Transverse colon (tissue), 4 donors: ENCODE measurements at places on chromosomes 13 and 19.

DNA sequence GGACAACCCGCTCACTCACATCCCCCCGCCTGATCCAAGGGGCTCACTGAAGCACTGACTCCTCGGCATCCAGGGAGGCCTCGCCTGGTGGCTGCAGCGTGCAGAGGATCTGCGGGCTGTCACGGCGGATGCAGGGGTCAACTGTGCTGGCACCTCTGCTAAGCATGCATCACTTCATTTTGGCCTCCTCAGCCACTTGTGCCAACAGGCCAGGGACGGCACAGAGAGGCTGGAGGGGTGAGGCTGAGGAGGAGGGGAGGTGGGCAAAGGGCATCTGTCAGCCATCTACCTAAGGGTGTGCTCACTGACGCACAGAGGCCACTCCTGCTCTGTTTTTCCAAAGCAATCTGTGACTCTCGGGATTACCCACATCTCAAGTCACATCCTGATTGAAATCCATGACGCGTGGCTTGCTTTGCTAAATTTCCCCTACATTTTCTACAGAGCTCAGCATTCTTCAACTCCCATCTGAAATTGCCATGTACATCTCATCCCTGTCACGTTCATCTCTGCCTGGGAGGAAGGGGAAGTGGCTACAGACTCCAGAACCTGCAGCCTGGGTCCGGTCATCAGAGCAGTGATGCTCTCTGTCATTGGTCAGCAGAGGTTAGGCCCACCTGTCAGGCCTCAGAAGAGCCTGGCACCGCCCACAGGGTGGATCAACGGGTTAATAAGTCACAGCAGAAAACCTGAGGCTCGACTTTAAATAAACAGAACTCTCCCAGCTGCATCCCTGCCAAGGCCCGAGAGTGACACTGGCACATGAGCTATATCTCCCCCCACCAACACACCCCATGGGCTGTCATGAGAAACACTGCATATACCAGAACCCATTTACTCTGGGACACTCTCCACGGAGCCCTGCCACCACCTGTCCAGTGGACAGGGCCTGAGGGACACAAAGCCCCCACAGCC lies 17.6 kb downstream of the ELL start:
- peak; percentile 77 for DNase-seq

- no peak for DNase-seq
These were observed 487.6 kb downstream of the EFNB2 start for GRCh38 chr13:106047859-106048258.

GRCh38 chr13:26713341-26713740 lies 47.2 kb downstream of the GPR12 start:
- no peak for DNase-seq

DNA sequence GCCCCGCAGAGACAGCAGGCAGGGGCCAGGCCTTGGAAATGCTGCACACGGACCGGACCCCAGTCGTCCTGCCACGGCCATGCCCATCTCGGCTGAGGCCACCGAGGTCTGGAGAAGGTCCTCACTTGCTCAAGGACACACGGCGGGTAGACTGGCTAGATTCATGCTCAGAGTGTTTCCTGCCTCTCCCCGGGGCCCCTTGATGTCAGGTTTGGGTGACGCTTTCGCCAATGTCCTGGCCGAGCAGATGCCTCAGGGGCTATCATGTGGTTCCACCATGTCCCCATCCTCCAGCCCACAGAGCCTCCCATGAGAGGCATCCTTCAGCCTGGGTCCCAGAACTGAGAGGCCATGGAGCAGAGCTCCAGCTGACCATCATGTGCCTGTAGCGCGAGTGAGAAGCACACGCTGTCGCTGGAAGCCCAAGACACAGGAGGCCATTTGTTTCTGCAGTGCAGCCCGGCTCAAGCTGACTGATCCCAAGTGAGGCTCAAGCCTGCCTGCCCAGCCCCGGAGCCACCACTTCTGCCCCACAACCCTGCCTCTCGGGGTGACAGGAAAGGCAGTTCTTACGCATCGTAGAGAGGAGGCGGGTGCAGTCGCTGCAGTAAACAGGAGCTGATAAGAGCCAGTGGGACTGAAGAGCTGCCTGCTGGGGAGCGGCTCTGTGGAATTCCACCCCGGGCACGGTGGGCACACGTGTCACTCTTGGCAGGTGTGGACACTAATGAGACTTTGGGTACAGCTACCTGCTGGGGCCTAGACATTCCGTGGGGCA lies 53.9 kb upstream of the GAS6 start:
- DNase-seq, result no peak

DNA sequence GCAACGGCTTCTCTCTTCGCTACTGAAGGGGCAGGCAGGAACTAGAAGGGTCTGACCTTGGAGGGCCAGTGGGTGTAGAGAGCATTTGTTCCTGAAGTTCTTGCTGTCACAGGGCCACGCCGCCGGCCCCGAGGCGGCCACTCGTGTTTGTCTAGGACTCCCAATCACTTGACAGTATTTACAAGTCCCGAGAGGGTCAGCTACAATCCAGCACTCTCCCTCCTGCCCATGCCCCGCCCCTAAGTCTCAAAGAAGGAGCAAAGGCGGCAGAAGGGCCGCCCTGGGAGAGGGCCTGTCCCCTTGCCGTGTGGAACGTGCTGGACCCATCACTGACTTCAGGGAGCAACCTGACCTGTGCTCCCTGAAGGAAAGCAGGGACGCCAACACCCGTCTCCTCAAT lies 118.5 kb downstream of the STK24 start:
- no peak for DNase-seq

DNA sequence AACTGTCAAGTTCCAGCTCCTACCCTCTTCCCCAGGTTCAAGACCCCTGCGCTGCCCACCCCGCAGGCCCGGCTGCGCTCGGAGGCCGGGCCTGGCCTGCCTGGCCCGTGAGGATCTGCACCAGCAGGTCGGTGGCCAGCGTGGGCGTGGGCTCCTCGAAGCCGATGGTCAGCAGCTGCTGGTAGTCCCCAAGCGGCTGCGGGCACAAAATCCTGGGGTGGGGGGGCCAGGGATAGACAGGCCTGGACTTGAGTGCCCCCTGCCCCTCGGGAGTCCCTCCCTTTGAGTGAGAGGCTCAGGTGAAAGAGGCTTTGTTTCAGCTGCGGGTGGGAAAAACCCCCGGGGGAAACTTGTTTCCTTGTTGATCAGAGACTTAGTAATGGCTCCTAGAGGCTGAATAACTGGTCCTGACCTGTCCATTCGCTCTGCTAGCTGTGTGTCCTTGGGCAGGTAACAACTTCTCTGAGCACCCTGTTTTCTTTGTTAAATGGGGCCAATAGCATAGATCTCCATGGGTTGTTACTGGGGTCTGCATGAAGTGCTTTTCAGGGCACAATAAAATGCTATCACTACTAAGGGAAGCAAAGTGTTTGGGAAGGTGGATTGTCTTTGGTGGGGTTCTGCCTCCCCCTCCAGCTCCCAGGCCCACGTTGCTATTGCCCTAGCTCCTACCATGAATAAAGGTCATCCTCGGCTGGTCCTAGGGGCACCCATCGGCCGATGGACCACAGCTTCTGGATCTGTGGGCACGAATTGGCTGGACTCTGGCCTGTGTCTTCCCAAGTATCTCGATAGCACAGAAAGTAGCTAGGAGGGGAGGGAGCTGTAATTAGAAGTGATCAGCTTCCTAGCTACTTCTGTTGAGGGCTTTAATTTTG lies 3.5 kb downstream of the C19orf67 start:
- DNase-seq, result peak; percentile 48

GRCh38 chr19:30497034-30497433 lies 124.8 kb downstream of the ZNF536 start:
- DNase-seq, result no peak

DNA sequence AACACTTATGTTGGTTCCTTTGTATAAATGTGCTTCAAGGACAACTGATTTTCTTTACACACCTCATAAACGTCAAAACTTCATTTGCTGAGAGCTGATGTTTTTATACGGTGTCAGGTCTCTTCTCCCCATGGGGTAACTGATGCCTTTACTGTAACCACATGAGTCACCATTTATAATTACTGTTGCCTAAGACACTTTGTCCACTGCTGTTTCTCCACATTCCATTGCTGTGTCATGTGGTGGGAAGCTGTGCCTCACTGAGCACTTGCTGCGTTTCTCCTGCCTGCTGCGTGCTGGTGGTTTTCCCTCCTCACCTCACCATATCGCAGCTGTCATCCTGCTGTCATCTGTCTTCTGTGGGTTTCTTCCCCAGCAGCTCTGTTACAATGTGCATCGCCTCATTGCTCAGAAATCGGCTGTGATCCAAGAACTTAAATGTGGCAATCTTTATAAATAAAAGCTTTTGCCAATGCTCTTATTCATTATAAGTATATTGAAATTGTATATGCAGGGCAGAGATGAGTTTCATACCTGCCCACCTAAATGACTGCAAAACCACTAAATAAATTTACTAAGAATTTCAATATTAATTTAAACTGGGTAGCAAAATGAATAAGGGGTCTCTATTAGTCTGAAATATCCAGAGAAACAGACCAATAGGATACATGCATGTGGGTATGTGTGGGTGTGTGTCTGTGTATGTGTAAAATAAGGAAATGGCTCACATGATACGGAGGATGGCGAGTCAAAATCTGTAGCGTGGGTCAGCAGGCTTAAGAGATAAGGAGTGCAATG lies 547.0 kb upstream of the SLITRK5 start:
- DNase-seq, result no peak

DNA sequence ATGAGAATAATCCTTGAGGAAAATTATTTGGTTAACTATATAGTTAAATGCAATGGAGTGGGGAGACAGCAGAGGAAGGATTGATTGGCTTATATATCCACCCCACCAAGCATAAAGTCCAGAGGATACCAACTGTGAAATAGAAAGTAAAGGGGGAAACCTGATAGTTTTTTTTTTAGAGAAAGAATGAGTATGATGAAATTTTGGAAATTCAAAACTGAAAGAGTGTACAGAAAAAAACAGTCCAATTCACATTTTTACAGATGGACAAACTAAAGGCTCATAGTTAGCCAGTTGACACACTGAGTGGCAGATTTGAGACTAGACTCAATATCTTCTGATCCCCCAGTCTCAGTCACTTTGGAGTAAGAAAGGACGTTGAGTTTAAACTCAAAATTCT lies 51.1 kb downstream of the FNDC3A start:
- DNase-seq, result no peak

DNA sequence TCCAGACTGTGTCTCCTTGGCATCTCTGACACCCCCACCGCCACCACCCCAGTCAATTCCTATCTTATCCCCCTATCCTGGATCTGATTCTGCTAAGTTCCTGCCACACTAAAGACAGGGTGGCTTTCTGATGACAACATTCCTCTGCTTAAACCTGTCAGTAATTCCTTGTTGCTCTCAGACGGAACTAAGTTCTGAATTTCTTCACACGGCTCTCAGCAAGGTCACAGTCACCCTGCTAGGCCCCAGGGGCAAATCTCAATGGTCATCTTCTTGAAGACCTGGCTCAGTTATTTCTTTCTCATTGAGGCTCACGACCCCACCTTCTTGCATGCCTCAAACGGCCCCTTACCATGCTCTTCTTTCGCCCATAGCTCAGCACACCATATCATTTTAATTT lies 7.6 kb downstream of the ALOX5AP start:
- no peak for DNase-seq

DNA sequence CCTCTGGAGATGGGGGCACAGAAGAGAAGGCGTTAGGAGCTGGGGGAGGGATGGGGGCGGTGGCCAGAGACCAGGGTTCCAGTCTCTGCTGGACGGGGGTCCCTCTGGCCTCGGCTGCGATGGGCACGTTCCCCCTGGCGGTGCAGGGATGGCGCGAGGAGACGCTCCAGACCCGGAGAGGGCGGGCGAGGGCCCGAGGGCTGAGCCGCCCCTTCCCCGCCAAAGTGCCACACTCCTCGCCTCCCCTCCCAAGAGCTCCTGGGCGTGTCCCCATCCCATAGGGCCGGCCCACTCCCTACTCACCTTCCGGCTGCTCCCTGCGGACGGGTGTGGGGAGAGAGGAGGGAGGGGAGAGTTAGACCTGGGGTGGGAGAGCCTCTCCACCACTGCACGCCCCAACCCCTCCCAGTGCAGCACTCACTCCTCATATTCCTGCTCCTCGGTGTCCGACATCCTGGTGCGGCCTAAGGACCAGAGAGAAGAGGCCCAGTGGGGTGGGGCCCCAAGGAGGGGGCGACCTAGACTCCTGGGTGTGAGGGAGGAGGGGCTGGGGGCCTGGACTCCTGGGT lies 2.2 kb downstream of the TNNT1 start:
- no peak for DNase-seq

DNA sequence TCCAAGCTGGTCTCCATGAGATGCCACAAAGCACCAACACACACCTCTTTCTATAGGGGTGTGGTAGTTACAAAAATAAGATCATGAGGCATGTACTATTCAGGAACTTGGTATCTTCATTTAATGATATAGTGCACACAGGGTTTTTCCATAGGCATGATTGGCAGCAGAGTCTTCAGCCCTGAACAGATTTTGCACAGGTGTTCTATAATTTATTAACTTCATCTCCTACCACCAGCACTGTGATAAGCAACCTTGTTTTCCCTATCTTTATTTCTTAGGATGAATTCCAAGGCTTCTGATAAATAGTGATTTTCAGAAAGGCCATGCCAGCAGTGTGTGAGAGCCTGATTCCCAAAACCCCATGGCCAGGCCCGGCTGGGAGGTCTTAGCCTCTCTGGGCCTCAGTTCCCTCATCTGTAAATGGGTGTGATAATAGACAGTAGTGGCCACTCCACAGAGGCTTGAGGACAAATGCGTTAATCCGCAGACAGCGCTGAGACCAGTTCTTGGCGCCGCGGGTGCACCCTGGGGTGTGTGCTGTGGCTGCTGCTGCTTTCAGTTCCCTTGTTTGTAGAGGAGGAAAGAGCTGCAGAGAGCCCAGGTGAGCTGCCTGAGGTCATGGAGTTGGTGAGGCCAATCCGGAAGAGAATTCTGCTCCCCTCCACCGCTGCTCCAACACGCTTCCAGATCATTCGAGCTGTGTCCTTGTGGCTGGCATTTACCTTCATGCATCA lies 33.1 kb downstream of the DHRS12 start:
- DNase-seq, result no peak

DNA sequence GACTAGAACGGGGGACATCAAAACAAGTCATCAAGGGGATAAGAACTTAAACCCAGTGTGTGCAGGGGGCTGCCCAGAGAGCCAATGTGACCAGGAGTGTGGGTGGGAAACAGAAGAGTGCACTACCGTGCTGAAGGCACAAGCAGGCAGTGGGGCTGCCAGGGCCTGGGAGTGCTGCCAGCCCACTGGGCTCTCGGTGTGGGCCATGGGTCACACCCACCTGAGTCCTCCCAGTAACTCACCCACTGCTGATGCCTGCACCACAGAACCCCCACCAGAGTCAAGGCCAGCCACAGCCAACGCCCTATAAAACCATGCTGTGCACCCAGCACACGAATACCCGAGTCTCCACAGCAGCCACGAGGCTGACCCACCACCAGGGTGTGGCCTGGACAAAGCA lies 8.5 kb downstream of the MED26 start:
- DNase-seq, result no peak

DNA sequence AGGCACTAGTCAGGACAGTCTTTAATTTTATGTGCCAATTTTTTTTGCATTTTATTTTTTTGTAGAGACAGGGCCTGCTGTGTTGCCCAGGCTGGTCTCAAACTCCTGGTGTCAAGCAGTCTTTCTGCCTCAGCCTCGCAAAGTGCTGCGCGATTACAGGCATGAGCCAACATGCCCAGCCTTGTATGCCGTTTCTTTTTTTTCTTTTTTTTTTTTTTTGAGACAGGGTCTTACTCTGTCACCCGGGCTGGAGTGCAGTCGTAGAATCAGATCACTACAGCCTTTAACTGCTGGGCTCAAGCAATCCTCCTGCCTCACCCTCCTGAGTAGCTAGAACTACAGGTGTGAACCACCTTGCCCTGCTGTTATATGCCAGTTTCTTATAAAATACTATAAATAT lies 26.4 kb downstream of the BORA start:
- DNase-seq, result no peak
